ENCODE measurements at places on chromosomes 1 and 21.
A peak's percentile ranks its signal among the peaks of the same experiment; 100 is the strongest.

- DNase-seq = no peak
Measured at GRCh38 chr1:100767176-100767890, 47.8 kb downstream of the VCAM1 start.

DNA sequence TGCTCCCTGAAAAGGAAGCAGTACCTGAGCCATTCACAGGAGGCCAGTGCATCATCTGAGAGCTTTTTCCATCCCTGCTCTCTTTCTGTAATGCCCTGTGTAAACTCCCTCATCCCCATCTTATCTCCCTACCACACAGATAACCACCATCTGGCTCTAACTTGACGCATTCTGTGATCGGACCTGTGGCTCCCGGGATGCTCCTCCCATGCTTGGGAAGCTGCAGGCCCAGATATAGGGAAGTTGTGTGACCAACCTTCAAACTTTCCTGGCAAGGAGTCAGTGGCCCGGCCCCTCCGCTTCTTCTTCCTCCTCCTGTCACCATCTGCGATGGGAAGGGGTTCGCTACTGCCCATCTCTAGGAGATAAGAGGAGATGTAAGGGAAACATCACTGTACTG lies 21.1 kb downstream of the MKNK1 start:
- DNase-seq = peak; percentile 24

DNA sequence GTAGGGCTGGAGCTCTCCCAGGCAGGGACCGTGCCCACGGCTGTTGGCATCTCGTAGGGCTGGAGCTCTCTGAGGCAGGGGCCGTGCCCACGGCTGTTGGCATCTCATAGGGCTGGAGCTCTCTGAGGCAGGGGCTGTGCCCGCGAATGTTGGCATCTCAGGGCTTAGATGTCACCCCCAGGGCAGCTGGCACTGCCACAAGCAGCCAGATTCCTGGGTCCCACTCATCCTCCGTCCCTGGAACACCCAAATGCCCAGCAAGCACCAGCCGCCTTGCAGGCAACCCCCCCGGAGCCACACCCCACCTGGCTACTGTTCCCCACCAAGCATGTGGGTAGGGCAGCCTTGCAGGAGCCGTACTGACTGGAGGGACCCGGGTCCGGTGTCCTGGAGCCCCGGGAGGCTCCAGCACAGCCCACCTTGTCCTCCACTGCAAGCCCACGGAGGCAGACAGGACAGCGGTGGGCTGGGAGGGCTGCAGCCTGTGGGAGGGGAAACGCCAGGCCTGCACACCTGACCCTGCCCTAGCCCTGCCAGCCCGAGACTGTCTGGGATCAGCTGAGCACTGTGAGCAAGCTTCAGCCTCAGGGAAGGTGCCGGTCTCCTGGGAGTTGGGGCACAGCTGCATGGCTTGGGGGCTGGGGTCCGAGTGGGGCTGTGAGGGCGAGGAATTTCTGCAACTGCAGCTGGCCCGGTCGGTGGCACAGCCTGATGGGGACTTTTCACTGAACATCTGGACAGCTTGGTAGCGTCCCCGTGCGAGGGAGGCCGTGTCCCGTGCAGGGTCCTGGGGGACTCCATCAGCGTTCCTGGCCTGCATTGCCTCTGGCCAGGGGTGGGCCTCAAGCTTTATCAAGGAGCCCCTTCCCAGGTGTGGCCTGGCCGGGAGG lies 53.6 kb downstream of the COL18A1 start:
- DNase-seq = no peak

DNA sequence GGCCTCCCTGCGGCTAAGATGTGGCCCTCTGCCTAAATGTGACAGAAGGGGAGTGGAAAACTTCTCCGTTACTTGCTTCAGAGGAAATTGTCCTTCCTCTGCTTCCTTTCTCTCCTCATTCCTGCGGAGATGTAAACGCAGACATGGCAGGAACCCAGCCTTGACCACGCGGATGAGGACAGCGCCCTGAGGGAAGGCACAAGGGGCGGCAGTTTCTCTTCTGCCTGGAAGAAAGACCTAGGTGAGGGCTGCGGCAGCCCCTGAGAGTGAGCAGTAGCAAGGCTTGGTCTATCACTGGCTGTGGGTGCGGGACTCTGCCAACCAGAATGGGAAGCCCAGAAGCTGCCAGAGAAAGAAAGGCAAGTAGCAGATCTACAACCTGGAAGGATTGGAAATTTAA lies 14.0 kb upstream of the CTPS1 start:
- DNase-seq = no peak

- no peak for DNase-seq
Measured at GRCh38 chr1:163472651-163473248, 151.0 kb downstream of the NUF2 start.

- no peak for DNase-seq
Measured at GRCh38 chr21:41750051-41750450, 16.8 kb downstream of the RIPK4 start.

DNA sequence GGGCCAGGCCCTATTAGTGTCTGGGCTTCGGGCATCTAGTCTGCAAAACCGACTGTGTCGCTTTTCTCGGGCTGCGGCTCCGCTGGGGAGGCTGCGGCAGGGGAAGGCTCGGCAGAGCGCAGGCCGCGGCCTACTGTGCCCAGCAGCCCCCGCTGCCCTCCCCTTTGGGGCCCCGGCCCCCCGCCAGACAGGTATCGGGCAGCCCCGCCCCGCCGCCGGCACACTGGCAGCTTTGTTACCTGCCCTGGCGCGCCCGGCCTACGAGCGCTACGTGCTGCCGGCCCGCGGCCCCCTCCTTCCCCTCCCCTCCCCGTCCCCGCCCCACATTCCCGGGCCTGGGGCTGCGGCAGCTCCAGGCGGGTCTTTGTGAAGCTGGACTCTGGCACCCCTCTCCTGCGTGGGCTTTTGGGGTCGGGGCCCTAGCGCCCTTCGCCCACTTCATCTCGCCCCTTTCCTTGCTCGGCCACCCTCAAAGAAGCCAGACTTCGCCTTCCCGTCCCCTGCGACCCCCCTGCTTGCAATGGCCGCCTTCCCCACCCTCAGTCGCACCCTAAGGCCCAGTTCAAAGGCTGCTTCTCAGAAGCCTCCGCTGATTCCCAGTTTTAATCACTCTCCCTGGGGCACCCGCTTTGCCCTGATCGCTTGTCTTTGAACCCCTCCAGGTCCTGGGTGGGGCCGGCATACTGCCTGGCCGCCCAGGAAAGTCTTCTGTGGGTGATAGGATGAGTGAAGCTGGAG lies 48.9 kb upstream of the SLC2A1 start:
- no peak for DNase-seq

DNA sequence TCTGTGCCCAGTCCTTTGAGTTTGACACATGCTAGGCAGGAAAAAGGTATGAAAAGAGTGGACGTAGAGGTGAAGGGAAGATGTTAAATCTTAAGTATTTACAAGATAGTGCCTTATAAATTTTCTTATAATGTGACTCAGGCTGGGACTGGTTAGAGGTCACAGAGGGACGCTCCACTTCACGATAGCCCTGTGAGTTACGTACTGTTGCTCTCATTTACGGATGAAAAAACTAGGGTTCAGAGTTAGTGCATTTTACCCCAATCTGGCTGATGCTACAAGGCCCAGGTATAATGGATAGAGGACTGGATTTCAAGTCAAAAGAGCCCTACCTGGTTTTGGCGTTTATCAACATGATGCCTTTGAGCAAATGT lies 1.4 kb upstream of the TUT4 start:
- no peak for DNase-seq

GRCh38 chr1:73034271-73034670 lies 751.9 kb upstream of the NEGR1 start:
- no peak for DNase-seq

All from suppressor macrophage (primary cell).